ENCODE measurements at places on chromosomes 16 and 17.

DNA sequence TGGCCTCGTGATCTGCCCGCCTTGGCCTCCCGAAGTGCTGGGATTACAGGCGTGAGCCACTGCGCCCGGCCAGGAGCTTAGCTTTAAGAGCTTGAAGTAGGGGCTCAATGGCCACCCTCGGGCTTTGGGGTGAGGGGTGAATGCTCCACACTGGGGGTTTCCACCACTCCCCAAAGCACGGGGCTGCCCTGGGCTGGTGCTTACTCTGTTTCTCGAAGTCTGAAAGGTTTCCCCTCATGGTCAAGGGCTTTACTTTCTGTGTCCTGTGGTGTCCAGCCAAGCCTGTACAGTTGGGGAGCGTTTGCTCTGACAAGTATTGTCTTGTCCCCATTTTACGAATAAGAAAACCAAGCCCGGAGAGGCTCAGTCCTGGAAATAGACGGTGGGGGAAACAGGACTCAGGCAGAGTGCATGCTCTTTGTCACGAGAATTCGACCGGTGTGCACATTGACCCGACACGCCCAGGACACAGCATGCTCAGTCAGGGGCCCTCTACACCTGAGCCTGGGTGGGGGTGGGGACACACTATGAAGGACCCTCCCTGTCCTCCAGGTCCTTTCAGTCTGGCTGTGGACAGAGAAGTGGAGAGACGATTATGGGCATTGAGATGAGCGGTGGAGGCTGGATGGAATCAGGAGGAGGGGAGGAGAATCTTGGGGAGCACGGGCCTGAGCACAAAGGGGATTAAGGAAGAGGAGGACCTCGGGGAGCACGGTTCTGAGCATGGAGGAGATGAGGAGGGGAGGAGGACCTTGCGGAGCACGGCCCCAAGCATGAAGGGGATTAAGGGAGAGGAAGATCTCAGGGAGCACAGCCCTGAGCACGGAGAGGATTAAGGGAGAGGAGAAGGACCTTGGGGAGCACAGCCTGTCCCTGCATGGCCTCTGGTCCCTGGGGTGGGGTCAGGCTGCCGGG is 7.5 kb downstream of the CD7 start:
- no peak for DNase-seq

GRCh38 chr17:48413613-48414405 is 16.2 kb downstream of the SKAP1 start:
- DNase-seq, result no peak

DNA sequence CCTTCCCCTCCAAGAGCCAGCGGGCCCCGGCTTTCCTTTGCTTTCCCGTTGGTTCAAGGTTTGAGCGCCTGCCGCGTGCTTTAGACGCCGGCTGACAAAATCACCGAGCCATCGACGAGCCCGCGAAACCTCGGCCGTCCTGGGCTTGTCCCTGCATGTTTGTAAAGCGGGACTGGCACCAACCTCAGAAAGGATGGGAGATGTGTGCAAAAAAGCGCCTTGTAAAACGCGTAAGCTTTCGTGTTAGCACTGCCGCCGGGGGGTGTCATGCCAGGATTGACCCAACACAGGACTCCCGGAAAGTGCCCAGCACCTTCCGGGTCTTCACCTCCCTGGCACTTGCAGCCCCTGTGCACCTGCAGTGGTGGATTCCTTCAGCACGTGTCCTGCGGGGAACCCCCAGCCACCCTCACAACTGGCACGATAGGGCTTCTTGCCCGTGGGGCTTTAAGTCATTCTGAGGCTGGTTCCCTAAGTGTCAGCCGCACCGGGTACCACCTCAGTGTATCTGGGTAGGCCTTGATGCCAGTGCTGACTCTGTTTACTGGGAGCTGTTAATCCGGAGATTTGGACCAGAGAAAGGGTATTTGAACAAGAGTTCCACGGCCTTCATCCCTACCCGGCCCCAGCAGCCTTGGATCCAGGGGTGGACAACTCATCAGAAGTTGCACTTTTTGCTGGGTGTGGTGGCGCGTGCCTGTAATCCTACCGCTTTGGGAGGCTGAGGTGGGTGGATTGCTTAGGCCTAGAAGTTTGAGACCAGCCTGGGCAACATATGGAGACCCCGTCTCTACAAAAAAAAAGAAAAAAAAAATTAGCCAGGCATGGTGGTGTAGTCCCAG is 817 bp downstream of the NDUFAF8 start:
- DNase-seq, result no peak

DNA sequence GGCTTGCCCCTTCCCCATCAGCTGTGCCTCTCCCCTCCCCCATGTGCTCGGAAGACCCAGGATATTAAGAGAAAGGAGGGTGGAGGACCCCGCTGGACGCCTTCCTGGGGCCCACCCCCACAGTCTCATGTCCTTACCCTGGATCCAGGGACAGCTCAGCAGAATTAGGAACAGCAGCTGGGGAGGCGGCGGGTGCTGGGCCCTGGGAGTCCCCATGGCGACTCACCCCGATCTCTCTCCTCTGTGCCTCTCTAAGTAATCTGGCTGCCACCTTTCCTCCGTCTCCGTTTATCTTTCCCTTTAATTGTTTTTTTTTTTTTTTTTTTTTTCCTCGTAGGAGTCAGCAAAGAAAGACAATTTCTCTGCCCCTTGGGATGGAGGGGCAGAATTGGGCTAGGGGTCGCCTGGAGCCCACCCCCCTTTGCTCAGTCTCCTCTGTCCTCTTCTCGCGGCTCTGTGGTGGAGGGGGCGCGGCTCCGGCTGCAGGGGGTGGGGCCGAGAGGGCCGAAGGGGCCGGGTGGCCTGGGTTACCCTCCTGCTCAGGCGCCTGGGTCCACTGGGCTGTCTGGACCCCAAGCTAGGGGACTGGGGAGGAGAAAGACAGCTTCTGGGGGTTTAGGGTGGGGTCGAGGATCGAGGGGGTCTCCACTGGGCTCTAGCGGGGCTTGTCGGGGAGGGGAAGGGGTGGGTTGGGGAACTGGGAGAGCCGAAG is 390 bp downstream of the SEZ6L2 start:
- DNase-seq, result no peak

DNA sequence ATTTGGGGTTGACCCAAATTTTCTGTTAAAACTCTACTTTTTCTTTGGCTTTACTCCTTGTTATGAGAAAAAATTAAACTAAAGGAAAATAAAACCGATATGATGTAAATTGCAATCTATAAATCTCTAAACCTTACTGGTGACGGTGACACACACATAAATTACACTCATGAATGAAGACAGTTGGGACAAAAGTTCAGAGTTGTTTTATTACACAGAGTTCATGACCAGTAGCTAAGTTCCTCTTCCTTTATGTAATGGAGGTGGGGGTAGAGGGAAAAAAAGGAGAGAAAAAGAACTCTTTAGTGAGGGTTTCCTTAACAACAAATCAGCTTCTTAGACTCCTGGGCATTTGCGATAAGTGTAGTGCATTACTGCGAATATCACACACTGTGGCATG is 220.7 kb downstream of the KCNJ2 start:
- DNase-seq, result no peak

GRCh38 chr16:57824888-57825287 is 22.6 kb upstream of the KIFC3 start:
- DNase-seq, result no peak

GRCh38 chr16:65066651-65067050 is 55.2 kb downstream of the CDH11 start:
- no peak for DNase-seq

- DNase-seq, result peak; percentile 36
Observed at GRCh38 chr16:11572301-11572995, 14.3 kb downstream of the LITAF start.

GRCh38 chr17:77492446-77493237 is 351.9 kb downstream of the SEC14L1 start:
- no peak for DNase-seq

- no peak for DNase-seq
Observed at GRCh38 chr17:74759243-74759801, 10.9 kb downstream of the NHERF1 start.

GRCh38 chr17:33137426-33137825 is 145.8 kb downstream of the SPACA3 start:
- DNase-seq, result no peak

DNA sequence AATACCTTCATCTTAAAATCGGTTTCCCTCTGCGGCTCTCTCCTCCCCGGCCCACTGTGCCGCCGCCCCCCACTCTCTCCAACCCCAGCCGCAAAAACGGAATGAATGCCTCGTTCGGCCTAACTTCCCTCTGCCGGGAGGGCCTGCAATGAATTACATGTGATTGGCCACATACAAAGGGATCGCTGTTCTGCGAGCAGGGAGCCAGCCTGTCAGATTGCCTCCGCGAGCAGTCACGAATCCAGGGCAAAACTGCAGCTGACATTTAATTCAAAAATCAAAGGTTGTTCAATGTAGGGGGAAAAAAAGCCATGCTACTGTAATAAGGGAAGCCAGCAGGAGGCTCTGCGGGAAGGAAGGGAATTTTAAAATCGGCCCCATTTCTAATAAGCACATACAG is 84.9 kb downstream of the TBC1D16 start:
- no peak for DNase-seq

DNA sequence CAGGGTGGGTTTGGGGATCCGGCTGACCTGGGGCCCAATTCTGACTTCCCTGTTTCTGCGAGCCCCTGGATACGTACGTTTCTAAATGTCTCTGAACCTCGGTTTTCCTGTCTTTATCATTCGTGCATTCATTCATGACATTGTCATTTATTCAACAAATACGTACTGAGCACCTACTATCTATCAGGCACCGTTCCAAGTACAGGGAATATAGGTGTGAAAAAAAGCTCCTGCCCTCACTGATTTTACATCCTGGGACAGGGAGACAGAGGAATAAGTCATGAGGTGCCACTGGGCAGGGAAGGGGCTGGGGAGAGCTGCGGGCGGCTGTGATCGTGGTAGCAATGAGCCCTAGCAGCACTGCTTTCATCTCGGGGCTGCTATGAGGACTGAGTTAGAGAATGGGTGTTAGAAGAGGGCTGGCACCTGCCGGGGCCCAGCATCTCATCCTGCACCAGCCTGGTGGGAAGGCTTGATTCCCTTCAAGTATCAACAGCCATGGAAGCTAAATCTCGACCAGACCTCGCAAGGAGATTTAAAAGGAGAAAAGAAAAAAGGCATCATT is 88.3 kb upstream of the DNAH17 start:
- DNase-seq, result no peak

- no peak for DNase-seq
Observed at GRCh38 chr17:61286449-61286848, 113.2 kb upstream of the TBX2 start.

DNA sequence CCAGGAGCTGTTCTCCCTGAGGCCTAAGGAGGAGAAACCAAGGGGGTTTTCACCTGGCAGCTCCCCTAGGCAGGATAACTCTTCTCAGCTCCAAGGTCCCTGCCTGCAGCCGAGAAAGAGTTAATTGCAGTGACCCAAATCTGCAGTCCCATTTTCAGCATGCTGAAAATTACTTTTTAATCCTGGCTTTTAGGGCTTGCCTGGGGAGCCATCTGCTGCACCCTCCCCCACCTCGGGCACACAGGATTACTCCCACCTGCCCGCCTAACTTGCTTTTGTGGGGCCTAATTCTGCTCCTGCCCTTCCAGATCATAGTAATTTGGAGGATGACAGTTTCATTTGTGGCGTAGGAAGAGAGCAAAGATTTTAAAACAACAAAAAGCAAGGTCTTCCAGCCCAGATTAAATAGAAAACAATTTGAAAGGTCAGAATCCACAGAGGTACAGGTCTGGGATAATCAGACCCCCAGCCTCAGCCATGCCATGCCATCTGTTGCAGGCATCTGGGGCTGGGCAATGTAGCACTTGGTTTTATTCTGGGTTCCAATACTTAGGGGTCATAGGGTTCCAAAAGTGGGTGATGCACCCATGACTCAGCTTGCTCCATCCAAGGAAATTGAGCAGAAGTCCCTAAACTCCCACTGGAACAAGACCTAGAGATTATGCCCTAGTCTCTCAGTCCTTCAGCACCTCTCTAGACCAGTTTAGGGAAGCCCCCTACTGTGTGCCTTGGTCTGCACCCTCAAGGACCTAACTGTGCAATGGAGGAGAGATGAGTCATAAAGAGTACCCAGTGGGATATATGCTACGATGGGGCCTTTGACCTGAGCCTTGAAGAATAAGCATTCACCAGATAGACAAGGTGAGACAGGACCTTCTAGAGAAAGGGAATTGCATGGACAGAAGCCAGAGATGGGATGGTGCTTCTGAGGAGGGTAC is 64.5 kb upstream of the NLK start:
- DNase-seq, result no peak

- no peak for DNase-seq
Observed at GRCh38 chr16:962901-963814, 7.6 kb downstream of the LMF1 start.

- peak; percentile 35 for DNase-seq
Observed at GRCh38 chr17:80991645-80992076, at the start of gene CHMP6. Gene CHMP6, plus strand, starts transcription at chr17:80991841. Its CDS starts 78 bp downstream, at chr17:80991919.

- no peak for DNase-seq
Observed at GRCh38 chr17:9874722-9875121, 30.3 kb downstream of the RCVRN start.

- no peak for DNase-seq
Observed at GRCh38 chr16:56300891-56301850, 109.9 kb downstream of the GNAO1 start.

- no peak for DNase-seq
Observed at GRCh38 chr17:77646046-77646430, 312.5 kb upstream of the TNRC6C start.

GRCh38 chr17:43030137-43030767 is 5.2 kb downstream of the RND2 start:
- DNase-seq, result no peak

DNA sequence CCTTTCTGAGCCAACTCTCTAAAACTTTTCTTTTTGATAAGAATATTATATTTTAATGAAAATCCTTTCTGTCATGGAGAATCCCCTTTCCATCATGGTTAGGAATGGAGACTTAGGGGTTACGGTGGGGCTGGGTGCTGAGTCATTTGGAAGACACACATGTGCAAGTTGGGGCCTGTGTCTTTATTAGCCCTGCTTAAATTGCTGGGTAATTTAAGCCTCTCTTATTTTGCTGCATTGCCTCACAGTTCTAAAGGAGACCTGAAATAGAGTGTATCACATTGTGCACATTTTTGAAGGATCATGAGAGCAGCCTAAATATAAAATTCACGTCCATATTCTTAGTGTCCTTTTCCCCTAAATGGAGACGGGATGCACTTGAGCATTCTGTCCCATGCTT is 61.8 kb upstream of the RBFOX1 start:
- DNase-seq, result no peak

- DNase-seq, result no peak
Observed at GRCh38 chr17:6592173-6592572, 35.8 kb upstream of the PITPNM3 start.

GRCh38 chr17:44346064-44346844 is 1.2 kb downstream of the GRN start:
- no peak for DNase-seq

DNA sequence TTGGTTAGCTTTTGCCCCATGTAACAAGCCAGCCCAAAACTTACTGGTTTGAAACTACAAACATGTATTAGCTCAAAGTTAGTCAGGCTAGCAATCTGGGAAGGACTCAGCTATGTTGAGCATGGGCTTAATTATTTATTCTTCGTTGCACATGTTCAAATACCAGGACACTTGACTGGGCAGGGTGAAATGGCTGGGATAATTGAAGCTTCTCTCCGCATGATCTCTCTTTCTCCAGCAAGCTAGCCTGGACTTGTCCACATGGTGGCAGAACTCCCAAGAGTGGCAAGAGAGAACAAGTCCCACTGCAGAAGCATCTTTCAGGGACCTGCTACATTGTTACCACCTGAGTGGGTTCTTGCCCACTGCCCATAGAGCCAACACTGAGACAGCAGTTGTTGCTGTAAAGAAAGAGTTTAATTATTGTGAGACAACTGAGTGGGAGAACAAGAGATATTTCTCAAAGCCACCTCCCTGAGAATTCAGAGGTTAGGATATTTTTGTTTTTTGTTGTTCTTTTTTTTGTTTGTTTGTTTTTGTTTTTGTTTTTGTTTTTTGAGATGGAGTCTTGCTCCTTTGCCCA is 16.8 kb upstream of the ATF7IP2 start:
- no peak for DNase-seq

GRCh38 chr17:76034428-76035350 is 7.6 kb upstream of the EVPL start:
- DNase-seq, result no peak
